ENCODE measurements at places on chromosomes 11 and 22. TPM values are rescaled to one million over a fixed set of nuclear protein-coding genes. Genes with fewer than 3 reads are reported as not detected.

The PDXP gene
- total RNA-seq: 6.1 TPM

The PRDM11 gene
- 18.3 TPM for total RNA-seq

The PKNOX2 gene
- total RNA-seq: 17.8 TPM

The HPX gene
- total RNA-seq: 1.4 TPM

The MMP11 gene
- total RNA-seq: 1.9 TPM
